Upper lobe of left lung (tissue), 6 donors: ENCODE measurements at places on chromosomes 12 and 14. TPM values are rescaled to one million over a fixed set of nuclear protein-coding genes. Genes with fewer than 3 reads are reported as not detected.

DNA sequence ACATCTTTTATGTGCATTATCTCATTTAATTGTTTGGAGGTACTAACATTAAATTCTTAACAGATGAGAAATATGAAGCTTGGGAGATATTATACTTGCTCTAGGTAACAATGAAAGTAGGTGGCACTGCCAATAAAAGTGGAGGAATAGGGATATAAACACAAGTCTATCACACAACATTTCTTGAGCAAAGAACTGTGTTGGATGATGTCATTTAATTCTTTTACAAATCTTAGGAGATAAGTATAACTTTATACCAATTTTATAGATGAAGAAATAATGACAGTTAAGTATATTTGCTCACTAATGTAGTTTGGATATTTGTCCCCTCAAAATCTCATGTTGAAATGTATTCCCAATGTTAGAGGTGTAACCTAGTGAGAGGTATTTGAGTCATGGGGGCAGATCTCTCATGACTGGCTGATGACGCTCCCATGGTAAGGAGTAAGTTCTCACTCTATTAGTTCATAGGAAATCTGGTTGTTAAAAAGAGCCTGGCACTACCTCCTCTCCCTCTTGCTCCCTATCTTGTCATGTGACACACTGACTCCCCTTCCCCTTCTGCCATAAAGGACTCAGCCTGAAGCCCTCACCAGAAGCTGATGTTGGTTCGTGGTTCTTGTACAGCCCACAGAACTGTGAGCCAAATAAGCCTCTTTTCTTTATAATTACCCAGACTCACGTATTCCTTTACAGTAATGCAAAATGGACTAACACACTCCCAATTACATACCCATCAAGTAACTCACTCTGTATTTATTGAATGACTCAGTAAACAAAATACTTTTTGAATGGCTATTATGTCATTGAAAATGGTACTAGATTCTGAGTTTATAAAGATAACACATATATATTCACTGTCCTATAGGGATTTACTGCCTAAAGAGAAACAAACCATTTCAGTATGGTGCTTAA lies 146.8 kb upstream of the KITLG start:
- H3K4me3 ChIP-seq, result no peak overlapping the region
- no peak overlapping the region for H3K27ac ChIP-seq
- DNase-seq, result no peak

DNA sequence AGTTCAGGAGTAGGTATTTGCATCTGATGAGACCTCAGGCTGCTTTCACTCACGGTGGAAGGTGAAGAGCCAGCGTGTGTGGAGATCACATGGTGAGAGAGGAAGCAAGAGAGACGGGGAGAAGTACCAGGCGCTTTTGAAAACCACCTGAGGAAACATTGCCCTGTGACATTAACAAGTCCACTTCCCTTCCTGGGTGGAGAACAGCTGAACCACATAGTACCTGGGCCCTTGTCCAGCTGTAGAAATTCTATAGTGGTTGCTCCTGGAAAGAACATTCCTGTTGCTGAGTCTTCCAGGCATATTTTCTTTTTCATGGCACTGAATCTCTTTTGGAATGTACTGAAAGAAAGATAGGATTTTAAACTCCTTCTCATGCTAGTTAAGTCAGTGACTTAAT lies 87.3 kb upstream of the RIN3 start:
- H3K27ac ChIP-seq, result no peak overlapping the region
- H3K36me3 ChIP-seq, result no peaks in the 10 kb centered on the region
- no peak overlapping the region for H3K4me3 ChIP-seq

DNA sequence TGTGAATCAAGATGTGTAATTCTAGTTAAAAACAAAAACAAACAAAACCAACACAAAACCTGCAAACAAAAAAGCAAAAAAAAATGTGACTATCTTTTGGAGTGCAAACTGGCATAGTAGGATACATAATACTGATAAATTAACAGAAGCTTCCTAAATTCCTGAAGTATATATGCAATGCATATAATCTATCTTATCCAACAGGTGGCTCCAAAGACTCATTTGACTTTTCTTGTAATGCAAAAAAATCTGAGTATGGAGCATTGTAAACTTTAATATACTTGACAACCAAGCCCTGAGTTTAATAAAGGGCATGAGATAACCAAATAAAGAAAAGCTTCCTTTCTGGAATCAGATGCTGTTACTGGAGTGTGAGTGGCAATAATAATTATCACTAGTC lies 1003.6 kb downstream of the FSCB start:
- H3K4me3 ChIP-seq, result no peak overlapping the region
- no peaks in the 10 kb centered on the region for H3K27me3 ChIP-seq

DNA sequence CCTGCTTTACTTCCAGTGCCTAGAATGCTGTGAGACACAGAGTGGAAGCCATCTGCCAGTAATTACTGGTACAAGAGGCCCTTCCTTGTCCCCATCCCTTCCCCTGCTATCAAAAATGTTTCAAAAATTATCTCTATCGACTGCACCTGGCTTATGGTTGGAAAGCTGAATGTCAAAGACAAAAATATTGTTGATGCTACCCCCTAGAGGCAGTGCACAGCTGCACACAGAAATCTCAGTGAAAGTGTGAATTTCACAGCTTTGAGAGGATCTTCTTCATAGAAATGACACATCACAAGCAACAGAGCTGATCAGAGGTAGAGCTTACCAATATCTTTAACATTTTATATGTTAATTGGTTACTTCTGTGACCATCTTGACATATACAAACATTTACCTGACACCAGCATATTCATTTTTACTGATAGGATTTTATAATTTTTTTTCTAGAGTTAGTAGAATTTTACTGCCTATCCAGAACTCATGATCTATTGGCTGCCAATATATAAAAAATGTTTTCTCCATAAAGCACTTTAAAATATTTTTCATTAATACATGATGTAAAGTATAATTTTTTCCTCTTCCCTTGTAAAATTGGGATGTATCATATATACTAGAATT lies 138.0 kb downstream of the AACS start:
- no peak overlapping the region for H3K27ac ChIP-seq
- no peak for DNase-seq
- no peaks in the 10 kb centered on the region for H3K36me3 ChIP-seq

- H3K27ac ChIP-seq, result no peak overlapping the region
- H3K4me3 ChIP-seq, result no peak overlapping the region
- no peaks in the 10 kb centered on the region for H3K27me3 ChIP-seq
- no peak for DNase-seq
- H3K36me3 ChIP-seq, result no peaks in the 10 kb centered on the region
Measured at GRCh38 chr12:40616383-40616915, 75.8 kb upstream of the CNTN1 start.

GRCh38 chr12:54126029-54126695 lies 62.6 kb downstream of the SMUG1 start:
- DNase-seq, result peak; percentile 82
- peaks cover 10% of the 10 kb centered on the region for H3K27me3 ChIP-seq
- peaks cover 18% of the 10 kb centered on the region for H3K4me1 ChIP-seq
- no peaks in the 10 kb centered on the region for H3K36me3 ChIP-seq

DNA sequence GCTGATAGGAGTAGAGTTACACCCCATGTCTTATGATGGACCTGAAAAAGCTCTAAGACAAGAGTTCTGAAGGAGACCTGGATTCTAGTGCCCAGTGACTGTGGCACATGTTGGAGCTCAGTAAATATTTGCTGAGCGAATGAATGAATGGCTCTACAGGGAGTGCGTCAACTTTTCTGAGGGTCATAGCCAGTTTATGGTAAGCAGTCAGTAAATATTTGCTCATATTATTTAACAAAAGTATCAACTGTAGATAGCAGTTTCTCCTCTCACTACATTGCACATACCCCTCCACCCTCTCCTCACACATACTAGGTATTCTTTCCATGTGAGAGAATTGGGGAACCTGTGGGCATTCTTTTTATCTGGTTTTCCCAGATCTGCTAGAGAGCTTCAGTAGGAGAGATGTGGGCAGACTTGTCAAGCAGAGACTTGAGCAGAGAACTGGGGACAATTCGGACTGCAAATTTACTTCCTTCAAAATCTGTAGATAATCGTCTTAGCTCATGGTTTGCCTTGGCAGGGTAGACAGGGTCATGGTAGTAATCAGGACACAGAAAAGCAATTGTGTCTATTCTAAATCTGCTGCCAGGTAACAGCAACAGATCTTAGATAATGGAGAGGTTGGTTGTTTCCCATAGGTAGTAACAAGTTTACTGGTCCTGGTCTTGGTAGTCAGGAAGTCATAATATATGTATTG lies 5.7 kb downstream of the SLC4A8 start:
- no peaks in the 10 kb centered on the region for H3K36me3 ChIP-seq
- H3K27ac ChIP-seq, result no peak overlapping the region
- no peak for DNase-seq

DNA sequence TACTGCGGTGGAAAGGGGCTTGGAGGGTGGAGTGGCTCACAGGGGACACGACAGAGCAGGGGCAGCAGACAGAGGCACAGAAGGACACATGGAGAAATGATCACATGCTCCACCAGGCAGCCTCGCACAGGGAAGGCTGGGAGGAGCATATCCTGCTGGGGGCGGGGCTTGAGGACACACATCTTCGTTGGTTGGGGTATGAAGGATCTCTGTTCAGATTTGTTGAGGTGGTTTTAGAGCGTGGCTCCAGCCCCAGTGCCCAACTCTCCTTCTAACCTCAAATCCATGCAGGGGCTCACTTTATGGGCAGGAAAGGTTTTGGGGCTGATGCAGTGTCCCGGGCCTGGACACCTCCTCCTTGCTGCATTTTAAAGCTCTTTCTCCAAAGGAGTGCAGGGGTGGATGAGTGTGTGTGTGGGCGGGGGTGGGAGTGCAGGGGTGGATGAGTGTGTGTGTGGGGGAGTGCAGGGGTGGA lies 733 bp upstream of the P3H3 start:
- H3K27me3 ChIP-seq, result no peaks in the 10 kb centered on the region
- peaks cover 29% of the 10 kb centered on the region for H3K4me1 ChIP-seq
- H3K27ac ChIP-seq, result no peak overlapping the region
- DNase-seq, result no peak
- no peak overlapping the region for H3K4me3 ChIP-seq
- no peaks in the 10 kb centered on the region for H3K36me3 ChIP-seq

GRCh38 chr12:47410862-47411261 lies 295.0 kb downstream of the RPAP3 start:
- no peak overlapping the region for H3K4me3 ChIP-seq
- no peaks in the 10 kb centered on the region for H3K27me3 ChIP-seq
- no peak overlapping the region for H3K27ac ChIP-seq

DNA sequence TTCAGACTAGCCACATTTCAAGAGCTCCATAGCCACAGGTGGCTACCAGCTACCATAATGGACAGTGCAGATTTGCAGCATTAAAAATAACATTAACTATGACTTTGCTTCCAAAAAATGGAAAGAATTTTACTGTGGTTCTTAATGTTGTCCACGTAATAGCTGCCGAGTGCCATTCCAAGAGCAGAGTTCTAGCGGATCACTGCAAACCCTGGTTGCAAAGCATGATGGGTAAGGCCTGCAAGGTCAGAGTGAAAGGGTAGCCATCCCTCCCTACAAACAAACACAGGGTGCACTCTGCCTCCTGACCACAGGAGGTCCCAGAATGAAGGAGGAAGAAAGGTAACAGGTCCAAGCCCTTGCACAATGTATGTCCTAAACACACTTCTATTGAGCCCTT lies 157.6 kb downstream of the DPF3 start:
- H3K36me3 ChIP-seq, result no peaks in the 10 kb centered on the region
- H3K27ac ChIP-seq, result no peak overlapping the region
- H3K27me3 ChIP-seq, result no peaks in the 10 kb centered on the region
- H3K4me1 ChIP-seq, result no peaks in the 10 kb centered on the region
- H3K4me3 ChIP-seq, result no peak overlapping the region

- peaks cover 26% of the 10 kb centered on the region for H3K4me1 ChIP-seq
- DNase-seq, result no peak
- H3K27me3 ChIP-seq, result no peaks in the 10 kb centered on the region
- no peaks in the 10 kb centered on the region for H3K36me3 ChIP-seq
- H3K4me3 ChIP-seq, result no peak overlapping the region
Measured at GRCh38 chr12:104750061-104750460, 208.0 kb downstream of the SLC41A2 start.

DNA sequence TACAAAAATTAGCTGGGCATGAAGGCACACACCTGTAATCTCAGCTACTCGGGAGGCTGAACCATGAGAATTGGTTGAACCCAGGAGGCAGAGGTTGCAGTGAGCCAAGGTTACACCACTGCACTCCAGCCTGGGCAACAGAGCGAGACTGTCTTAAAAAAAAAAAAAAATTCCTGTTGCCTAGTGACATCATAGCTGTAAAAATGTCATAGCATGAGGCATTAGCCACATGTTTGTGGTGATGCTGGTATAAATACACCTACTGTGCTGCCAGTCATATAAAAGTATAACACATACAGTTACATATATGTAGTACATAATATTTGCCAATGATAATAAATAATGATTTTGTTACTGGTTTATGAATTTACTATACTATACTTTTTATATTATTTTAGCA lies 22.2 kb downstream of the SLC41A2 start:
- H3K27ac ChIP-seq, result no peak overlapping the region
- no peak overlapping the region for H3K4me3 ChIP-seq
- H3K27me3 ChIP-seq, result no peaks in the 10 kb centered on the region
- no peaks in the 10 kb centered on the region for H3K36me3 ChIP-seq

- H3K4me1 ChIP-seq, result no peaks in the 10 kb centered on the region
- H3K4me3 ChIP-seq, result no peak overlapping the region
- no peak for DNase-seq
- no peaks in the 10 kb centered on the region for H3K36me3 ChIP-seq
Measured at GRCh38 chr12:67732857-67733256, 84.3 kb downstream of the DYRK2 start.

DNA sequence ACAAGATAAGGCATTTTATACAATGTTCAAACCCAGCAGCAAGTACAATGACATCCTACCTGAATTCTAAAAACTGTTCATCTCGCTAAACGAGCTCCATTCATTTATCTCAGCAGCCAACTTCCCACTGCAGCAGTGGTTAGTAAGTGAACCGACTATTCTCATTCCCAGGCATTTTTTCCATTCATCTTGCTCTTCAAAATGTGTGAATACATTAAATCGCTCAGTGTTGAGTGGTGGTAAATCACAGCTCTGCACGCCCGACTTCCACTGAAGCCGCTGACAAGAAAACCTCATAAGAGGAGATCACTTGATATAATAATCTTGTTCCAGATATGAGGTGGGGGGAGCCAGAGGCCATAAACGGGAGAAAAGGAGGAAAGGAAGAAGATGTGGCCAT lies 746.2 kb upstream of the USP15 start:
- H3K27ac ChIP-seq, result no peak overlapping the region
- no peak for DNase-seq
- no peaks in the 10 kb centered on the region for H3K36me3 ChIP-seq
- H3K4me3 ChIP-seq, result no peak overlapping the region

DNA sequence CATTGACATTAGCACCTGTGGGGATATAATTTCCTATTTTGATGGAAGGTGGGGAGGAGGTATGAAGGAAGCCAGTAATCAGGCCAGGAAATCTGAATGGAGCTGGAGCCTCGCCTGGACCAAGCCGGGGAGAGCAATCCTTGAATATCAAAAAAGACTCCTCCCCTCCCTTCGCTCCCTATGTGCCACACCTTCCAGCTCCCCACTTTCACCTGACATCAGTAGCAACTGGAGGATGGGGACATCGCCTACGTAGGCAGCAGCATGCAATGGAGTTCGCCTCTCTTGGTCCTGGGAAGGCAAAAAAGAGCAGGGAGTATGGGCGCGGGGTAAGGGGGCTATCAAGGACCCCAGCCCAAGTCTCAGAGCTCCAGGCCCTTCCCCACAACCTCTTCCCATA lies 1.1 kb downstream of the ANKRD52 start:
- DNase-seq, result no peak
- no peak overlapping the region for H3K4me3 ChIP-seq
- peak overlapping the region; percentile 92 for H3K27ac ChIP-seq

P2RX2 gene
- 0.27 TPM for total RNA-seq

AMDHD1 gene
- 0.91 TPM for total RNA-seq

LMNTD1 gene
- 1.9 TPM for total RNA-seq

PTGDR gene
- 2.1 TPM for total RNA-seq

SPX gene
- 0.40 TPM for total RNA-seq

TMEM119 gene
- 11.7 TPM for total RNA-seq

GRIN2B gene
- total RNA-seq, result 0.27 TPM
